ENCODE measurements at places on chromosomes 6 and 20.

GRCh38 chr6:41958022-41958856, 16.6 kb upstream of the CCND3 start:
- no peak for DNase-seq

DNA sequence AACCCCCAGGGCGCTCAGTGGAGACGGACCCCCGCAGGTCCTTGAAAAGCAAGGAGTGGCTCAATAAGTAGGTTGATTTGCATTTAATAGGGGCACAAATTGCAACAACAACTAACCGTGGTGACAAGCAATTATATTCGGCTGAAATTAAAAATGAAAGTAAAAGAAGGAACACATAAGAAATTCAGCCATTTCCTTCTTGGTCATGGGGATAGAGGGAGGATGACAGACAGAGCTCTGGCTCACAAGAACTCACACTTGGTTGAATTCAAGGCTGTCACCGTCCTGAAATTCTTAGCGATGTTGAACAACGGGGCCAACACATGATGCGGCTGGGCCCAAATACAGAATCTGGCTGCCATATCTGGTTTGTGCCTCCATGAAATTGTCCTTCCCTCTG, 129.0 kb downstream of the EDN3 start:
- no peak for DNase-seq

- no peak for DNase-seq
These were observed 1.0 kb downstream of the AFDN start for GRCh38 chr6:167827583-167828324.

GRCh38 chr6:4803343-4803744, 27.1 kb downstream of the CDYL start:
- no peak for DNase-seq

DNA sequence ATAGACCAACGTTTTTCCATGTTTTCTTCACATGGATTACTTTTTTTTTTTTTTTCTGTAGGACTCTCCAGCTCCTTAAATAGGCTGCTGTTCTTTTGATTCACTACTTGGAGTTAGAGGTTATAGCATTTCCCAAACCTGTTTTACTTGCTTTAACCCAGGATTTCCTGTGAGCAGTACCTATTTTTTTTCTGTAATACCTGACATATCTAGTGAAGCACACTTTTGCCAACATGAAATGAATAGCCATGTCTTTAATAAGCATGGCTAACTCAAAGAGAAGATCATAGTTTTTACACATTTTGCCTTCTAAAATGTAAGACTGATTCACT, 137.0 kb downstream of the FOXA2 start:
- no peak for DNase-seq

DNA sequence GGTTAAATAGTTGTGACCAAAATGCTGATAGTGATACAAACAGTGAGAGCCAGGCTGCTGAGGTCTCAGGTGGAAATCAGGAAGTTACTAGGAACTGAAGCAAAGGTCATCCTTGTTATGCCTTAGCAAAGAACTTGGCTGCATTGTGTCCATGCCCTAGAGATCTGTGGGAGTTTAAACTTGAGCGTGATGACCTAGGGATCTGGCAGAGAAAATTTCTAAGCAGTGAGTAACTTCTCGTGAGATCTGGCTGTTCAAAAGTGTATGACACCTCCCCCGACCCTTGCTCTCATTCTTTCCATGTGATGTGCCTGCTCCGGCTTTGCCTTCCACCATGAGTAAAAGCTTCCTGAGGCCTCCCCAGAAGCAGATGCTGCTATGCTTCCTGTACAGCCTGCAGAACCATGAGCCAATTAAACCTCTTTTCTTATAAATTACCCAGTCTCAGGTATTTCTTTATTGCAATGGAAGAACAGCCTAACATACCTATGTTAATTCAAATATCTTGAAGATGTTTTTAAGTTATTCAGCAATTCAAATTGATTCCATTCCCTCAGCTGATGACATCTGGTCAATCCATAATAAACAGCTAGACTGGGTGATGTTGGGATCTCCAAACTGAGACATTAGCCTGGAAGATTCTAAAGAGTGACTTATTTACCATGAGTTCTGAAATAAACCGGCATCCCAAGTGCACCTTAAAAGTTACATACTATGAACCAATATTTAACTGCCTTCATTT, 33.8 kb downstream of the KIF16B start:
- DNase-seq = no peak

GRCh38 chr6:91098006-91098405, 511.1 kb upstream of the MAP3K7 start:
- no peak for DNase-seq

DNA sequence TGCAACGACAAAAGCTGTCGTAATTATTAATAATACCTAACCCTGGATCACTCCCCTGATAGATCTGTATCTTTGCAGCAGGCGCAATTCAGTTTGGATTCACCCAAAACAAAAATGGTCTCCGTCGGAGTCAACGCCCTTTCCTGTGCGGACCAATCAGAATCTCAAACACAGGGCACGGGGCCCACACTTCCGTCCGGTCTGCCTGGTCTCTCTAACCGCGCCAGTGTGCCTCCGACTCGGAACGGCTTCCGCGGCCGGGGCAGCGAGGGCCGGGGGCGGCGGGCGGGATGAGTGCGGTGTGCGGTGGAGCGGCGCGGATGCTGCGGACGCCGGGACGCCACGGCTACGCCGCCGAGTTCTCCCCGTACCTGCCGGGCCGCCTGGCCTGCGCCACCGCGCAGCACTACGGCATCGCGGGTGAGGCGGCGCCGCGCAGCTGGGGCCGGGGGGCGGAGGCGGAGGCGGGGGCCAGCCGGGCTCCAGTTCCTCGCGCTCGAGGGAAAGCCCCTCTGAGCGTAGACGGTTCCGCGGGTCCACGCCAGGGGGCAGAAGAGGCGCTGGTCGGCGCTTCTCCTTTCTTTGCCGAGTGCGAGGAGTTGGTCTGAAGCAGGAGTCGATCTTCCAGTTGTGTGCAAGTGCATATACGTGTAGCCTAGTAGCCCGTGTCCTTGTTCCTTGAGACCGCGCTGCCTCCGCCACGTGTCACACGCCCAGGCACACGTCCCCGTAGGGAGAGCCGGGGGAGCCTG, at the start of gene PEX7:
PEX7 (plus strand) TSS at position 217 of the 752 bp plus-strand sequence; CDS start at position 291, 74 bp downstream.
- peak; percentile 84 for DNase-seq

- no peak for DNase-seq
These were observed 46.2 kb downstream of the MAN1A1 start for GRCh38 chr6:119303164-119303887.

DNA sequence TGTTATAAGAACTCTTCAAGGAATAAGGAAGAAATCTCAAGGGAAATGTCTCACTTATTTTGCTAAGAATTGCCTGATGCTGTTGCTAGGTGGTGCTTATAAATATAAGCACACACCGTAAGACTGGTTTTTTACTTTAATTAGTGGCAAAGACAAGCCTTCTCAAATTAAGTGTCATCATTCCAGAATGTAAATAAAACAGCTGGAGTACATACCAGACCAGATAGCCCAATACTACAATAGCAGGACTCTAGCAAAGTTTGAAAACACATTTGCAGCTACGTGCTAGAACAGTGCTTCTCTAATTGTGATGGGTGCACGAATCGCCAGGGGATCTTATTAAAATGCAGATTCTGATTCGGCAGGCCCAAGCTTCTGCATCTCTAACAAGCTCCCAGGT, 6.8 kb downstream of the CNKSR3 start:
- no peak for DNase-seq

DNA sequence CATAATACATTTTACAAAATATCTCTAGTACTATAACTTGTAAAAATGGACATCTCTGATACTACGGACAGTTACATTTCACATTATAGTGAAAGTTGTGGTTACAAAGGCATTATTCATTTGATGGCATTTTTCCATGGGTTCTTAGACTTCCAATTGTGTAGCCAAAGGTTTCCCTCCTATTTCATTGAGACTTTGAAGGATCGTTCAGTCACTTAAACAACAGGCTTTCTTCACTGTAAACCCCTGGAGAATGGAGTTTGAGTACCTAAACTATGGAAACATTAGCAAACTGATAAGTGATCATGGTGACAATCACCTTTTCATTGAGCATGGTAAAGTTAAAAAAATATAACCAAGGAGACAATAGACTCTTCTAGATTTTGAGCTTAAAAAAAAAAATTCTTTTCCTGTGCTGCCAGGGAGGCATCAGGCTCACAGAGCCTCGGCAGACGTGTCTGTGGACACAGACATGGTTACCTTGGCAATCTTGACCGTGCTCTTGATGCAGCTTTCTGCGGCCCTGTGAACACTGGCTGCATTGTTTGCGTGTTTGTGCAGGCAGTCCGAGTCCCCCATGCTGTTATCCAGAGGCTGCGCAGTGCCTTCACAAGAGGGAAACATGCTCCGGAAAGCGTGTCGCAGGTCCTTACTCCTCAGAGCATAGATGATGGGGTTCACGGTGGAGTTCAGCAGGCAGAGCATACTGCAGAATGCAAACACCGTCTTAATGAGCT, 22.6 kb downstream of the CNR1 start:
- no peak for DNase-seq

GRCh38 chr6:6588064-6588923, at the start of gene LY86:
Gene LY86 (plus strand): TSS chr6:6588720. CDS start chr6:6588735, 15 bp downstream.
- DNase-seq = no peak

- no peak for DNase-seq
These were observed 554.8 kb downstream of the TBC1D32 start for GRCh38 chr6:120779441-120779840.

DNA sequence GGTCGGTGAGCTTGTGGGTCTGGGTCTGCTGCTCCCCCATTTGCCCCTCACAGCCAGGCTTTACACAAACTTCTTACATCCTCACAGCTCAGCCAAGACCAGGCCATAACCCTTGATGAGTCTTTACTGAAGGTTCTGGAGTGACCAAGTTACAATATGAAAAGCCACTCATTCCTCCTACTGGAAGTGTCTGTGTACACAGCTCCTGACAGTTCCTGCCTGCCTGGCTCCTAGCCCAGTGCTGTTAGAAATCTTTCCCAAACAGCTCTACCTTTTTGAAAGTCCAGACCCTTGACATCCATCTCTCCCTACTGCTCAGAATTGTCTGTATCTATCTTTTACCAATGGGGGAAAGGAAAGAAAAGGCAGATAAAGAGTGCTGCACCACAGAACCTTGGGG, 106.9 kb downstream of the PAX1 start:
- DNase-seq = no peak

DNA sequence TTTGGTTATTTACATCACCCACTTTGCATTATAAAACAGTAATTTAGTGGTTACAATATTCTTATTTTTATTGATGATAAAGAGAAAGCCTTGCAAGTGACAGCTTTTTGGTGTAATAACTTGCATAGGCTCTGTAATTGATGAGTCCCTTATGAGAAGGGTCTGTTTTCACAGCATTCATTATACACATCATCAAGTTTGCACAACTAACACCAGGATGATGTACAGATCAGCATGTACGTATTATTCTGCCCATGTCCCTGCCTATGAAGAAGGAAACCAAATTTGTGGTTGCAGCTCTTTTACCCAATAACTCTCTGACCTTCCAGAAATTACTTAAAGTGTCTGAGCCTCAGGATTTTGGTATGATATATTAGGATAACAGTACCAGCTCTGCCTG, 59.2 kb downstream of the CLVS2 start:
- no peak for DNase-seq

GRCh38 chr6:39935241-39935640, 979 bp upstream of the MOCS1 start:
- no peak for DNase-seq

- DNase-seq = no peak
These were observed 4.3 kb downstream of the CRIP3 start for GRCh38 chr6:43304361-43304760.

- DNase-seq = no peak
These were observed 29.9 kb downstream of the ARID1B start for GRCh38 chr6:156807028-156807427.

DNA sequence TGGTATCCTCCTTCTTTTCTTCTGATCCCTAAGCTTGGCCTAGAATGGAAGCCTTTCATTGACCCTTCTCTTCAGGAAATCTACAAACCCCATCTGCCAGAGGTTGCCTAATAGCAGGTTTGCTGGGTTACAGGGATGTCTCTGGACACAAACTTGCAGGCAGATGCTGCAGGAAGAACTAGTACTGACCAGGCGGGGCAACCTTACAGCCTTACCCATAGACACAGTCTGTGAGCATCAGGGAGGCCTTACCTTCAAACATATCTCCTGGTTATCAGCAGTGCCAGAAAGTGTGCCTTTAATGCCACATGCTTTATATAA, 2.6 kb downstream of the SCUBE3 start:
- DNase-seq = no peak

GRCh38 chr6:129454488-129454887, 255.5 kb downstream of the ARHGAP18 start:
- no peak for DNase-seq

DNA sequence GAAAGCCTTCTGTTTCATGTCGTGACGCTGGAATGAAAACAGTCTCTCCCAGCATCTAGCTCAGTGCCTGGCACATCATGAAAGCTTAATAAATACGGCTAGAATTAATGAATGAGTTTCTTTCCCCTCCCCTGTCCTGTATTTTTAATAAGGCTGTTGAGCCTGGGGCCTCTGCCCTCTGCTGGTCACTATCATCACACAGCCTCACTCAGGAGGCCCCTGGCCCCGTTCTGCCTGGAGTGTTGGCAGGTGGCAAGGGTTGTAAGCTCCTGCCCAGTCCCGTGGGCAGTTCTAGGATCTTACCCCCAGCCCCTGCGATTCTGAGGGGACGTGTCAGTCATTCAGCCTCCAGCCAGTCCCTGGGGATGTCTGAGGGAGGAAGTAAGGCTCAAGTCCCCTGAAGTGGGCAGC, 41.4 kb downstream of the PHACTR3 start:
- no peak for DNase-seq

- no peak for DNase-seq
These were observed 81.2 kb downstream of the PTPN1 start for GRCh38 chr20:50591233-50591852.

GRCh38 chr6:131321589-131321988, 186.3 kb downstream of the AKAP7 start:
- DNase-seq = no peak

- no peak for DNase-seq
These were observed 22.1 kb upstream of the ADGRF1 start for GRCh38 chr6:47064274-47064673.

GRCh38 chr6:12385316-12385715, 95.2 kb downstream of the EDN1 start:
- DNase-seq = no peak

DNA sequence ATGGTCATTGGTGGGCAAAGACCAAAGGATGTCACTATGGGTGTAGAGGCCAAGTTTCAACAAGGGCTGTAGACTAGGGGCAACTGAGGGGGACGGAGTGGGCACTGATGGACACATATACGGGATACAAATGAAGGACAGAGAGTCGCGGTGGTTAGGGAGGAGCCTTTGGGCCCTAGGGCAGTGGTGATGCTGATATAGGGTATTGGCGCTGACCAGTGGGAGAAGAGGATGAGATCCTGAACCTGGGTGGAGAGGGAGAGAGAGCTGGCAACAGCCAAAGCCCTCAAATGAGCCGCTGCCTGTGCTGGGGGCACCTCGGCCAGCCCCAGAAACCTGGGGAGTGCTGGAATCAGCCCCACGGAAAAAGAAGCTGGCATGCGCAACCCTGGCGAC, 1.6 kb downstream of the CDH22 start:
- DNase-seq = no peak

- no peak for DNase-seq
These were observed 141.2 kb downstream of the CDK19 start for GRCh38 chr6:110674096-110674495.

GRCh38 chr6:41460742-41461336, 85.3 kb upstream of the FOXP4 start:
- no peak for DNase-seq
